ENCODE measurements at places on chromosomes 6 and 20.
A peak's percentile ranks its signal among the peaks of the same experiment; 100 is the strongest.

- DNase-seq = no peak
Measured at GRCh38 chr6:156612361-156612760, 164.8 kb upstream of the ARID1B start.

DNA sequence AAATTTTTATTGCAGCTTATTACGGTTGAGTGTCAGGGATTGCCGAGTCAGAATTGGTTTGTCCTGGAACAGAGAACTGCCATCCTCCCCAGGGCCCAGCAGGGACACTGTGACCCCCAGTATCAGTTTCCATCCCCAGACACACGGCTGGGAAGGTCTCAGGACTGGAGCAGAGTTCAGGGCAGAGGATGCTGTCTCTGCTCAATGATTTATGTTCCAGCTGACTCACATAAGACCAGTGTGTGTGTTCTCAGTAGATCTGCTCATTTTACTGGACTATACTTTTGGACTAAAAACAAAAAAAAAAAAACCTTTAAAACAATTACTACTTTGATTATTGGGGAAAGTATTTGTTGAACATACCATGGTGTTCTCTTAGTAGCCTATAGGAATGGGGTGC, 44.2 kb downstream of the FNDC1 start:
- DNase-seq = no peak

DNA sequence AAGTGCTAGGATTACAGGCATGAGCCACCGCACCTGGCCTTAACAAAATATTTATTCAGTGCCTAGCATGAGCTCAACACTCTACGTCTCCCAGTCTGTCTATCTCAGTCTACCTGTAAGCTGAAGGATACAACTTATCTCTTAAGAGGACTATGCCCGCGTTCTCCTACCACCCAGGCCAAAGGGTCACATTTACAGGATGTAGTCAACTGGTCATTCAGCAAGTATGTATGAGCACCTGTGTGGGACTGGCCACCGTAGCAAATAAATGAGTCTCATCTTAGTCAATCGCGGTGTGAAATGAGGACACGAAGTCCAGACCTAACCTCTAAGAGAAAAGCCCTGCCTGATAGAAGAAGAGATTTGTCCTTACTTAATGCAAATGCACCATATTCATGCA, 49.9 kb downstream of the MUC22 start:
- no peak for DNase-seq

DNA sequence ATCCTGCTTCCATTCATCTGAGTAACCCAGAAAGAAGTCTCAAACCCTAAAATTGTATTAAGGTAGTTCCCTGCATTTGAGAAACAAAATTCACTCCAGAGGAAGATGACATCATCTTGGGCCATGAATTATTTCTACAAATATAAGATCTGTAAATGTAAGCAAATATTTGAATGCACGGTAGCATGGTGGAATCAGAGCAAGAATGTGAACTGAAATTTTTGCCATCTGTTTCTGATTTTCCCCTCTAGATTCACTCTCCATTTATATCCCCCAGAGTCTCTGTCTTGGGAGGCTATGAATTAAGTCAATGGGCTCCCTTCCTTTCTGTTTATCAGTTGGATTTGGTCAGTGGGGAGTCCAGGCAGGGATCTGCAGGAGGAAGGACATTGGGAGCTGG, 5.8 kb upstream of the MAP3K5 start:
- DNase-seq = no peak

GRCh38 chr20:10922506-10922905, 248.7 kb upstream of the JAG1 start:
- no peak for DNase-seq

GRCh38 chr6:2245877-2246863, 765 bp upstream of the GMDS start:
- peak; percentile 57 for DNase-seq

DNA sequence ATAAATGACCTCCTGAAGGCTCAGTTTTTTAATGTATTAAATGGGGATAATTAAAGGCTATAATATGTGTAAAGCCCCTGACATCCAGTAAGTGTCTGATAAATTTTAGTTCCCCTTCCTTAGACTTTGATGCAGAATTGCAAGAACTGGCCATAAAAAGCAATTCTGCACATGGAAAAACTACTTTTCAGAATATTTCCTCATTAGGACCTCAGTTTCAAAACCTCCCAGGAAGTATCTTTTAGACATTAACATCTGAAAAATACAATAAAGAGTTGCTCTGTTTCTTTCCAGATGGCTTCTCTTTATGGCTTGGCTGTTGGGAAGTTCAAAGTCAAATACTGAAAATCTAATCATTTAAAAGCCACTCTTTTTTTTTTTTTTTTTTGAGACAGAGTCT, 106.3 kb upstream of the ZNF217 start:
- DNase-seq = no peak

DNA sequence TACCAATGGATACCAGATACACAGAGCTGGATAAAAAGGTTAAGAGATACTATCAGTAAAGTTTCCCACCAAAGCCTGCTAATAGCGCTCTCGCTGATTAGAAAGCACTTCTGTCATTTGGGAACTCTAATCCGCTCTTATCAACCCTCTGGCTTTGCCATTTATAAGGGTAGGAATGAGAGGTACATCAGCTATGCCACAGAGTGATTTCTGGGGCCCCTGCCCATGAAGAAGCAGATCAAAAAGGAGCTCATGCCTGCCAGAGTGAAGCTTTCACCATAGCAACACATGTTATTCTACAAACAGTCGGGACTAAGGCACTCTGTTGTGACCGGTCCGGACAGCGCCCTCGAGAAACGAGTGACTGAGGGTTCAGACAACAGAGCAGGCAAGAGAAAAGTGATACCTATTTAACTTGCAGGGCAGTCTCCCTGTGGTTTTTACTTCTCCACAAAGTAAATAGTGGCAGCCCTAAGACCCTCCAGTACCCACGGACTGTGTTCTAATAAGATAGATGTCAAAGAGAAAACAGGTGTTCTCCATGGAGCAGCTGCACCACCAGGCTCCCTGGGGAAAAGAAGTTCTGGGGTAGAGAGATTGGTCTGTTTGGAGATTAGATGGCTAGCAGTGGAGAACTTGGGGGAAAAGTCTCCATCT, 5.6 kb downstream of the TRAM2 start:
- DNase-seq = no peak

GRCh38 chr20:11807054-11808048, 110.3 kb upstream of the BTBD3 start:
- DNase-seq = no peak

DNA sequence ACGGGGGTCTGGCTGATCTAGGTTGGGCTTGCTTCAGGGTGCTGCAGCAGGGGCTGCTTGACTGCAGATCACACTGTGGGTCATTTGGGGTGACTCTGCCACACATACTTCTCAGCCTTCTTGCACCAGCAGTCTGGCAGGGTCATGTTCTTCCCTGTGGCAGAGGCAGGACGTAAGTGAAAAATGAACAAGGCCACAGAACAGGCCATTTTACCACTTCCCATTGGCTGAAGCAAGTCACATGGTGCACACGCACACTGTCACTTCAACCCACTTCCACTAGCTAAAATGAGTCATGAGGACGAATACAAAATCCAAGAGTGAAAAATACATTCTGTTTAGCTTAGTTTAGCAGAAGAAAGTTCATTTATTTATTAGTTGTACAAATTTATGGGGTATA, 168.6 kb upstream of the GGTLC1 start:
- DNase-seq = no peak

DNA sequence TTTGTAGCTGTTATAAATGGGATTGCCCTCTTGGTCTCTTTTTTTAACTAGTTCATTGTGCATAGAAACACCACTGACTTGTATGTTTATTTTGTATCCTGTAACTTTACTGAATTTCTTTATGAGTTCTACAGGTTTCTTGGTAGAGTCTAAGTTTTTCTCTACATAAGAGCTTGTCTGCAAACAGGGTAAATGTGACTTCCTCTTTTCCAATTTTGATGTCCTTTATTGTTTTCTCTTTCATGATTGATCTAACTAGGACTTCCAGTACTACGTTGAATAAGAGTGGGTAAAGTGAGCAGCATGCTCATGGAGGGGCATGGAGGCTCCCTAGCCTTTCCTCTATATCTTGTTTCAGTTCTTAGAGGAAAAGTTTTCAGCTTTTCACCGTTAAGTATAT, 3.0 kb upstream of the WFDC10A start:
- DNase-seq = no peak

GRCh38 chr6:25907475-25908014, 22.9 kb downstream of the SLC17A2 start:
- no peak for DNase-seq

GRCh38 chr20:40931410-40932044, 97.1 kb upstream of the TOP1 start:
- no peak for DNase-seq

- DNase-seq = no peak
Measured at GRCh38 chr20:42043921-42044320, 425.7 kb upstream of the CHD6 start.

- DNase-seq = no peak
Measured at GRCh38 chr6:80223743-80224212, 117.3 kb downstream of the BCKDHB start.

DNA sequence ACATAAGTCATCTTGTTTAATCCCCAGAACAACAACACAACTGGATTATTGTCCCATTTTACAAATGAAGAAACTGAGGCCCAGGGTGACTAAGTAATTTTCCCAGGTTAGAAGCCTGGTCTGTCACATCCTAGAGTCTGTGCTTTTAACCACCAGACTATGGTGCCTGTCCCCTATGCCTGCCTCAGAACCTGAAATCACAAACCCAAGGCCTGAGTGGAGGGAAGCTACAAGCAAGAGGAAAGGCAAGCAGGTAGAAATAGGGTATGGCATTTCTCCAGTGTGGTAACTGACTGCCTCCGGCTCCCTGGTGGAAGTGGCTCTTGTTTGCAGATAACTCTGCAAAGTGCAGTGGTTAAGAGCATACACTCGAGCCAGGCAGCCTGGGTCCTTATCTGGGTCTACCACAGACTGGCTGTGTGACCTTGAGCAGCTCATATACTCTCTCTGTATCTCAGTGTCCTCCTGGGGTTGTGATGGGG, 2.5 kb downstream of the TMEM63B start:
- DNase-seq = no peak

GRCh38 chr20:12086359-12086758, 168.7 kb downstream of the BTBD3 start:
- no peak for DNase-seq

GRCh38 chr6:1812034-1812433, 202.3 kb downstream of the FOXC1 start:
- DNase-seq = no peak

DNA sequence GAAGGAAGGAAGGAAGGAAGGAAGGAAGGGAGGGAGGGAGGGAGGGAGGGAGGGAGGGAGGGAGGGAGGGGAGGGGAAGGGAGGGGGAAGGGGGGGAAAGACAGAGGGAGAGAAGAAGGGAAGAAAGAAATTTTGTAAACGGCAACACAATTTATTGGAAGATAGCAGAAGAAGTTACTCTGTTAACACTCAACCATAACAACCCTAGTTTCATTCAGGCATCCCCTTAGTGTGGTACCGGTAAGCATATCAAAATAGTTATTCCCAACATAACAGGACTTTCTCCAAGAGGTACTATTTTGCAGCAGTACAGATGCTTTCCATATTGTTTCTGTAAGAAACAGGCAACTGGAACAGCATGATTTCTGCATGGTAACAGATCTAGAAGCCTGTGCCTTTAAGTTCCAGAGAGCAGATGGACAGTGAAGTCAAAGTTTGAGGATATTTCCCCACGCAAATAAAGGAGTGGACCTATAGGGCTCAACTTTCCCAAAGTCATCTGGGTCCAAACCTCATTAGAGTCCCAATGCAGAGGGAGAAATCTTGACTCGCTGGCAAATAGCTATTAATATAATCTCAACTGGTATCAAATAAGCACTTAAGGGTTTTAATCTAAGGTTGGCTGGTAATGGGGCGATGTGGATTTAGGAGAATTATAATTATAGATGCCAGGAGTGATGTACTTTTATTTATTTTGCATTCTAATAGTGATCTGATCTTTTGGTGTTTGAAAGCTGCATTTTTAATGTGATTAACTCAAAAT, 69.4 kb downstream of the TENT5A start:
- no peak for DNase-seq

GRCh38 chr20:17637413-17637780, 44.6 kb downstream of the RRBP1 start:
- DNase-seq = no peak

- peak; percentile 56 for DNase-seq
Measured at GRCh38 chr20:3889489-3890397, 556 bp downstream of the PANK2 start.

DNA sequence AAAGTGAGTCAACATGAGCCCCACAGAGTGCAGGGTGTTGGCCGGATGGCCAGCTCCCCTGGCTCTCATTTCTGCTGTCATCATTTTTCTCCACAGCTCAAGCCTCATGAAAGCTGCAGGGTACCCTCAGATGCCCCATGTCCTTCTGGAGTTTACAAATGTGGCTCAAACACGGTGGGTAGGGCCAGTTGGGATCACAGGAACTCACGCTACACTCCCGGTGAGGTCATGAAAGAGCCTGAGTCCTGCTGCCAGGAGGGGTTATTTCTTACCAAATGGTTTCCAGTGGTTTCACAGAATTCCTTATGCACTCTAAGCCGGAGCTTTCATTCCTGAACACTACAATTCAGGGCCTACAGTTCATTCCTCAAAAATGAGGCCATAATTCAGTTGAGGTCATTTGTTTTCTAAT, 78.7 kb downstream of the TMEM170B start:
- DNase-seq = no peak

GRCh38 chr6:99002831-99003230, 55.1 kb upstream of the FBXL4 start:
- no peak for DNase-seq

GRCh38 chr6:147986846-147987245, 355.8 kb upstream of the SASH1 start:
- no peak for DNase-seq

DNA sequence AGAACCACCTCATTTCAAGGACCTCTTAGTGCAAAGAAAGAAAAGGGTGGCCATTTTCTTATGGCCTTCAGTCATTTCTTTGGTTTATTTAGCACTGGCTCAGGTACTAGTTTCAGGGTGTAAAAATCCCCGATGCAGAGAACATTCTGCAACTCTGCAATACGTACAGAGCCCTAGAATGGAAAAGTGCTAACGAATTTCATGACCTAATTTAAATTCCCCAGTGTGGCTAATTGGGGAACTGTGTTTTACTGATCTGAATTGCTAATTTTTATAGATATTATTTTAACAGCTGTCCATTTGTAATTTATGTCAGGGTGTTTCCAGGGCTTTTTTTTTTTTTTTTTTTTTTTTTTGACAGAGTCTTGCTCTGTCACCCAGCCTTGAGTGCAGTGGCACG, 160.7 kb downstream of the UST start:
- no peak for DNase-seq

DNA sequence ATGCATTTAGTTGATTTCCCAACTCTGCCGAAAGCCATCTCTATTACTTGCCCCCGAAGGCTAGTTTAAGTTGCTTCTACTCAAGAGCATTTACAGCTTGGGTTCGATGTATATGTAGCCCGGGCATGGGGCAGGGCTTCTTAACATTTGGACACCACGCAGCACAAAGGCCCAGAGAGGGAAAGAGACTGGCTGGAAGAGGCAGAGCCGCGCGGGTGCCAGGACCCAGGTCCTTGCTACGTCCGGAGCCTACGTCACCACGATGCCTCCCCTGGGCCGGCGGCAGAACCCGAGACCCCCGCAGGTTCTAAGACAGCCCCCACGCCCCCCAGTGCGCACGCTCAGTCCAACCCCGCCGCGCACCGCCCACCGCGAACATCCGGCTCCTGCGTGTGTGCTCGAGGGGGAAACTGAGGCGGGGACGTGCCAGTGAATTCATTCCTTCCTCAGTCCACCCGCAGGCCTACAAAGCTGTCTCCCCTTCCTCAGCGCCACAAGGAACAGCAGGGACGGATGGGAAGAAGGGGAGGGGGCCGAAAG, 367 bp upstream of the PCIF1 start:
- DNase-seq = no peak
